ENCODE measurements at places on chromosomes 7 and 10.
A peak's percentile ranks its signal among the peaks of the same experiment; 100 is the strongest.

- no peak for DNase-seq
Measured at GRCh38 chr7:139913021-139913844, 84.2 kb downstream of the TBXAS1 start.

- no peak for DNase-seq
Measured at GRCh38 chr7:139203992-139204391, 27.0 kb upstream of the UBN2 start.

- DNase-seq = no peak
Measured at GRCh38 chr7:129055294-129055816, 444 bp upstream of the TNPO3 start.

DNA sequence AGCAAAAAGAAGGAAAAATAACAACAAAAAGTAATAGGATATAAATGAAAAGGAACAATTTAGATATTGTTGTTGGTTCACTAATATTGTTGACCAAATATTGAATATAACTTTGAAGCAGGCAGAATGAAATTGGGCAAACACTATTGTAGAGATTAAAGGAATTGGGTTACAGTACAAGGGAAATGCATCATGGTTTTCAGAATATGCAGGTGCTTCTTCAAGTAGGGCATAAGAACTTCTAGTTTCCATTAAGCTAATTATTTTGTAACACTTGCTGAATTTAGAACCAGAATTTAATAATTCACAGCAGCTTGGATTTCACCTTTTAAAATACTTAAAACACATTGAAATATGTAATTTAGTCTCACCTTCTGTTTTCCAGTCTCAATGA lies 36.5 kb downstream of the RPA3 start:
- no peak for DNase-seq

- DNase-seq = no peak
Measured at GRCh38 chr10:84537447-84537931, 209.1 kb downstream of the CCSER2 start.

- peak; percentile 7 for DNase-seq
Measured at GRCh38 chr7:100400656-100401055, 27.4 kb downstream of the PILRA start.

GRCh38 chr10:6014241-6014761 lies 37.0 kb upstream of the IL15RA start:
- DNase-seq = peak; percentile 23

DNA sequence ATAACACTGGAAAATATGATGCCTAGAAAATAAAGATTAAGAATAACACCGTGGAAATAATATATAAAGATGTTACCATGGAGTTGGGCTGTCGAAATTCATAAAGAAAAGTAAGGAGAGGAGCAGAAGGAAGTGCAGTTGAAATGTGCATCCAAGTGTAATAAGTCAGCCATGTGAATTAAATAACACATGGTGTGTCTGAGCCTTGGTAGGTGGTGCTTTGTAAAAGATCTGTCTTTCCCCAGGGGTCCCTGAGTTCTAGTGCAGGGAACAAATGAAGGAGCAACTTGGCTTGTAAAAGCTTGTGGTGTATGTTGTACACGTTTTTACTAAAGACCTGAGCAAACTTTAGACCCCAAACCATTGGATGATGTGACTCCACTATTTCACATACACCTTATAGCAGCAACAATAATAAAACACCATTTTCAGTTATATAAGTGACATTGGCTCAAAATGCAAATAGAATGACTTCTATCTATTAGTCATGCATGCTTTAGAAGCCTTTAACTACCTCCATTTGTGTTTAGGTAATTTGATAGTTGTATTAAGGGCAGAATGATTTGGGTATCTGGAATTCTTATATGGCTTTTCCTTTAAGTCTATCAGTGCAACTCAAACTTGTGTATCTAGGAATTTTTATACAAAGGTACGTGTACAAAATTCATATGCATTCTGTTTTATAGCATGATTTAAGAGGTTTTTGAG lies 11.3 kb downstream of the STARD3NL start:
- no peak for DNase-seq

DNA sequence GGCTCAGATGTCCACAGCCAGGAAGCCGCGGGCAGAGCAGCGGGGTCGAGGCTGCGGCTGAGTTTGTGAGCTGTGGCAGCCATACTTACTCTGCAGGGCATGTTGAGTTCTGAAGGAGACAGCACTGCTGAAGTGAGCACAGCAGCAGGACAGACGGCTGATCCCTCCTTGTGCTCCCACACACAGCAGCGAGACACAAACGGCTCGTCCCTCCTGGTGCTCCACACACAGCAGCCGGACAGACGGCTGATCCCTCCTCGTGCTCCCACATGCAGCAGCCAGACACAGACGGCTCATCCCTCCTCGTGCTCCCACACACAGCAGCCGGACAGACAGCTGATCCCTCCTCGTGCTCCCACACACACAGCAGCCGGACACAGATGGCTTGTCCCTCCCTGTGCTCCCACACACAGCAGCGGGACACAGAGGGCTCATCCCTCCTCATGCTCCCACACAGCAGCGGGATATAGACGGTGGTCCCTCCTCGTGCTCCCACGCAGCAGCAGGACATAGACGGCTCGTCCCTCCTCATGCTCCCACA lies 305.1 kb downstream of the PTPRN2 start:
- DNase-seq = no peak

GRCh38 chr10:61987537-61987936 lies 86.0 kb downstream of the ARID5B start:
- no peak for DNase-seq

DNA sequence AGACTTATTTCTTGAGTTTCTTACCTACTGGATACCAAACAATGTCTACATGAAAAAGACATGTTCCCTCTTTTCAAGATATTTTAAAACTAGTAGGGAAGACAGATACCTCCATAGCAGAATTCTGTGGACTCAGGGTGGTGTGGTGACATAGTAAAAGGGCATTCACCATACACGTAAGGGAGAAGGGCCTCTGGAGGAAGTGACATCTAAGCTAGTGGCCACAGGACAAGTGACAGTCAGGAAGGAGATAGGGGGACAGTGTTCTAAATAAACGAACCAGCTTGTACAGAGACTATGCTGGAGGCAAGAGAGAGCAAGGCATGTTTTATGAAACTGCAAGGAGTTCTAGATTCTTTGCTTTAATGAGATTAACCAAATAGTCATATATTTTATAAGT lies 321.7 kb upstream of the LRGUK start:
- no peak for DNase-seq

- DNase-seq = no peak
Measured at GRCh38 chr10:14179251-14179650, 151.5 kb downstream of the FRMD4A start.

DNA sequence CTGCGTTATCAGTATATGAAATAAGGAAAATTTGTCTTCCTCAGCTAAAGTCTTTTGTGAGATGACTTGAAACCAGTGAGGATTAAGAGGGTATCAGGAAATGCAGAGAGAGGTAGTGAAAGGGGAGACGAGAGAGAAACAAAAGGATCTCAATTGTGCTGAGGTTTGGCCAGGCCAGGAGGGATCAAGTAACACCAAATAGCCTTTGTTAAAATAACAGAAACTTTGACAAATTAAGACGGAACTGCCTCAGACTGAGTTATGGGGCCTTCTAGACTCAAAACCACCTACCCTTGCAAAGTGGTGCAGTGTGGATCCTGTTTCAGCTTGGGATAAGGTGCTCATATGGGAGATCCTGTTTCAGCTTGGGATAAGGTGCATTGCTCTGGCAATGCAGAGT lies 263.1 kb downstream of the CREB5 start:
- no peak for DNase-seq

- DNase-seq = no peak
Measured at GRCh38 chr7:105493923-105494315, 28.2 kb downstream of the PUS7 start.

- no peak for DNase-seq
Measured at GRCh38 chr7:1054861-1055450, 10.6 kb downstream of the GPR146 start.

GRCh38 chr10:75469006-75469616 lies 37.7 kb downstream of the LRMDA start:
- no peak for DNase-seq

GRCh38 chr10:100419911-100420449 lies 42.8 kb upstream of the WNT8B start:
- no peak for DNase-seq

GRCh38 chr7:35251606-35252310 lies 2.1 kb downstream of the TBX20 start:
- no peak for DNase-seq

DNA sequence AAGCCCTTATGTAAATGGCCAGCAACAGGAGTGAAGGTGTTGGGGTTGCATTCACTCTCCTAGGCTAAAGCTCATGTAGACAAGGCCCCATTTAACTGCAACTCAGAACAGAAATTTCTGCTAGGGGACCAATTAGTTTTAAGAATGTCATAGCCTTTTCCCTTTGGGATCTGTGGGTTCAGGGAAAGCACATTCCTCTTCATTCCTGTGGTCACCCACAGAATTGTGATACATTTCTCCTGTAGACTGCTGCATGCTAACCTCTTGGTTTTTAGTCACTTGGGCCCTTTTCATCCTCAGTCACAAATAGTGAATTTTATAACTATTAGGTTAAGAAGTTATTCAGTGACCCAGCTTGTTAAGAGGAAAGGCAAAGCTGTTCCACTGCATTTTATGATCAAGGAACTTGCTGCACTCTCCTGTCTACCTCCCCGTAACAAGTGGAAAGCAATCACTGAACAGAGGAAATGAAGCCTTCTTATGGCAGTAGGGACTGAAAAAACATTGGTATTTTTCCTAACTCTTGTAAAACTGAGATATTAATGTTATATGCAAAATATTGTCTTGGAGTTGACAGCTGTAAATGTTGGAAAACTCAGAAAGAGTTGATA lies 124.9 kb downstream of the SND1 start:
- DNase-seq = no peak

DNA sequence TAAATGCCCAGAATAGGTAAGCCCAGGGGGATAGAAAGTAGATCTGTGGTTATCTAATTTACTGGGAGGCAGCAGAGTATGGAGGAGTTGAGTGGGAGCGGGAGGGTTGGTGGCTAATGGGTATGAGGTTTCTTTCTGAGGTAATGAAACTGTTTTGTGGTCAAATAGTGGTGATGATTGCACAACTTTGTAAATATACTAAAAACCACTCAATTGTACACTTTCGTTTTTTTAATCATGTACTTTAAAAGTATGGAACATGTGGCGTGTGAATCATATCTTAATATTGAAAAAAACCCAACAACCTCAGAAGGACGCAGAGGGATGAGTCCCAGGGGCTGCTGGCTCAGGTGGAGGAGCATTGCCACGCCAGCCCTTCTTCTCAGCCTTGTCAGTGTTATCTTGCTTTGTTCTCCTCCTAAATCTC lies 118.1 kb downstream of the WDR11 start:
- no peak for DNase-seq

- no peak for DNase-seq
Measured at GRCh38 chr7:151565541-151565940, 45.8 kb upstream of the RHEB start.

DNA sequence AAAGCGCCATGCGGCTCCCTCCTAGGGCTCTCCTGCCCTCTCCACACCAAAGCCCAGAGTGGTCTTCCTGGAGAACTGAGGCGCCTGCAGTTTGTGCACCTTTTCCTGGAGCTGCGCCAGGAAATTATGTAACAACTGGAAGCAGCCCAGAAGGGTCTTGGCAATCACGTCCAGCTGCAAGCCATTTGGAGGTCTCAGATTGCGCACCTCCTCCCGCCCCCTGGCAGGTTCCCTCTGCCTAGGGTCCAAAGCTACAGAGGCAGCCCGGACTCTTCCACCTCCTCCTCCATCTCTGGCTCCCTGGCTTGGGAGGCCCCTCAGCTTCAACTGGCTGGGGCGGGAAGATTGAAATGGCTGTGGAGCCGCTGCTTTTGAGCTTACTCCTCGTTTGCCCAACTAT lies 34.0 kb upstream of the SFTPD start:
- DNase-seq = no peak

DNA sequence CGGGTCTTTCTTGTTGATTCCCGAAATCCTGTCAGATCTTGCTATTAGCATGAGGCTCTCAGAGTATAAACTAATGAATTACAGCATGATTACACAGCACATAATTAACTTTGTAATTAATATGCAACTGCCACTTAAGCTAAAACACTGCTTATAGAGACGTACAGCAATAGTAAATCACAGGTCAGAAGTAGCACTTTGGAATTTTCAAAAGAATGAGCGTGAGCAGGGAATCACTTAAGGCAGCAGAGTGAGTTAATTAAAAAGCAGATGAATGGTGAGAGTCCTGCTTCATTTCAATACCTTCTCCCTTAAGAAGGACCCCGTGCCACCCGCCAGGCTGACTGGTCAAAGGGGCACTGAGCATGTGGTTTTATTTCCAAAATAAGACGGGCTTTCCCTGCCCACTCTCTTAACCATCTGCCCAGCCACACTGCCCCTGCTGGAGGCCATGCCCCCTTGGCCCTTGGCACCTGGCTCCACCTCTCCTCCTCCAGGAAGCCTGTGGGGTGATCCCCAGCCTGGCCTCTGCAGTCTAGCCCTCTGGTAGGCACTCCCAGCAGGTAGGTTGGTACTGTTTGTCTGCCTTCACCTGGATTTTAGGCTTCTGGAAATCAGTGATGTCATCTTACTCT lies 117.8 kb downstream of the ZMIZ1 start:
- DNase-seq = no peak

- DNase-seq = no peak
Measured at GRCh38 chr7:96329241-96329640, 7.3 kb upstream of the SLC25A13 start.

DNA sequence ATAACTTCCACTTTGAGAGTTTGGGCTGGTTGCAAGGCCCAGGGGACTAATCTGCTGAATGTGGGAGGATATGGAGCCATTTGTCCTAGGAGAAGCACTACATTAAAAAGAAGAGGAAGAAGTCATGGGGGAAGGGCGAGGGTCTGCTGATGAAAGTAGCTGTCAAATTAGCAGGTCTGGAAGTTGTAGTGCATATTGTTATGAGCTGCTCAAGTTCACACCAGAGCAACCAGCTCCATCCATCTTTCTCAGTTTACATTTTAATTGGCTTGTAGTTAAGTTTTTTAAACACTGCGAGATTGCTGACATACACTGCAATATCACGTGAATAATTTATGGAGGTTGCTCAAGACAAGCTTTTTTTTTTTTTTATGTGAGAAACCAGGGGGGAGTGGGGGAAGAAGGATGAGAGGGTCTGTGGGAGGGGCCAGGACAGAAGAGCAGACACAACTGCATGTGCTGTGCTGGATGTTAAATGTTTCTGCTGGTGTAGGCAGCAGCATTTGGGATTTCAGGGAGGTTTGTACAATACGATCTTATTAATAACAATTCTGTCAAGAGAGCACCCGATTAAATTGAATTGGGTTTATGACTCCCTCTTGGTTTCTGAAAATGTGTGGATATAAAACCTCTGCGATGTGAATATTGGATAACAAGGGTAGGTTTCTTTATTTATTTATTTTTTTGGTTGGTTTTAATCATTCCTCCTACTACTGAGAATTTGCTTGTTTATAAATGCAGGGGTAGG lies 759.0 kb upstream of the GALNT17 start:
- DNase-seq = no peak

GRCh38 chr7:17207220-17207619 lies 91.2 kb upstream of the AHR start:
- no peak for DNase-seq
